Motor neuron (in vitro differentiated cells): ENCODE measurements at places on chromosomes 1 and 21.

- ATAC-seq = peak; percentile 50
Observed at GRCh38 chr1:190479050-190479397, 1.4 kb upstream of the BRINP3 start.

GRCh38 chr1:16402742-16403141, 34.5 kb downstream of the SPATA21 start:
- peak; percentile 23 for ATAC-seq

GRCh38 chr1:23188434-23188884, 19.8 kb upstream of the LUZP1 start:
- no peak for ATAC-seq

DNA sequence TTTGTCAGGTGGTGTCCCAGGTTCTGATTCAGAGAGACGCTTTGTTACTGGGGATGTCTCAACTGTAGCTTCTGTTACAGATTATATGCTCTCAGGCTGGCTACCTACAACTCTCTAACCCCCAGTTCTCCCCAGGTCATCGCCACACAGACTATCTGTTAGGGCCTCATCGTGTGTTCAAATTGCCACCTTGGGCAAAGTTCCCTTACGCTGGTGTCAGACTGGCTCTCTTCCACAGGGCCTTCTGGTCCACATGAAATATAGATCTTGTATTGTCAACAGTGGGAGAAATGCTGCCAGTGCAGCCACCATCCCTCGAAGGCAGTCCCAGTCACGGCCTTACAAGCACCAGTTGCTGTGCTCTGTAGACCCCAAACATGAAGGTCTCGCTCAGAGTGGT, 15.3 kb downstream of the FMO4 start:
- ATAC-seq = no peak

- no peak for ATAC-seq
Observed at GRCh38 chr1:227225715-227226346, 92.5 kb downstream of the CDC42BPA start.

DNA sequence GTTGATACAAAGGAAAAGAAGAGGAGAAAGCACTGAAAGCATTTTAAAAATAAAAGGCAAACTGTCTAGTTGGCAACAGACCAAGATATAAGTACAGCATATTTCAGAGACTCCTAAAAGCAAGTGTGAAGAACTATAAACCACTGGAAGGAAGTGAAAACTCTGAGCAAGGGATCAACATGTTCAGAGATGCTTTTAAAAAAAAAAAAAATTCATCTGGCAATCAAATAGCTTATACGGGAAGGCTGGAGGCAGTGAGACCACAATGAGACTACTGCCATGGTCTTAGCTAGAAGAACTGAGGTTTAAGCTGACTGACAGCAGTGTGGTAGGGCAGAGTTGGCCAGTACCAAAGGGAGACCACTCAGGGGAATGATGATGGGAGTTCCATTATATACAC, 124.3 kb downstream of the VAV3 start:
- no peak for ATAC-seq

DNA sequence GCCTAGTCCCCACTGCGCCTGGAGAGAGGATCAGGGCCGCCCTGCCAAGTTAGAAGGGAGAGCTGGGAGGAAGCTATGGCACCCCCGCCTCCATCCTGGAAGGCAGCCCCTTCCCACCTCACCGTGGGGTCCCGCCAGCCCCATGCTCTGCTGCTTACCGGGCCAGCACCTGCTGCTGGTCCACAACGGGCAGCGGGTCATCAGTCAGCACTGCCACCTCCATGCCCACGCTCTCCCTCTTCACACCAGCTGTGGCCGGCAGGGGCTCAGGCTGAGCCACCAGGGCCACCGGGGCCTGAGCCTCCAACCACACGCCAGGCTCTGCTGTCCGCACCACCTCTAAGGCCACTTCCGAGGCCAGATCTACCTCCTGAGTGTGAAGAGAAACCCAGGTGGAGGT, 23.5 kb upstream of the DDOST start:
- ATAC-seq = no peak

DNA sequence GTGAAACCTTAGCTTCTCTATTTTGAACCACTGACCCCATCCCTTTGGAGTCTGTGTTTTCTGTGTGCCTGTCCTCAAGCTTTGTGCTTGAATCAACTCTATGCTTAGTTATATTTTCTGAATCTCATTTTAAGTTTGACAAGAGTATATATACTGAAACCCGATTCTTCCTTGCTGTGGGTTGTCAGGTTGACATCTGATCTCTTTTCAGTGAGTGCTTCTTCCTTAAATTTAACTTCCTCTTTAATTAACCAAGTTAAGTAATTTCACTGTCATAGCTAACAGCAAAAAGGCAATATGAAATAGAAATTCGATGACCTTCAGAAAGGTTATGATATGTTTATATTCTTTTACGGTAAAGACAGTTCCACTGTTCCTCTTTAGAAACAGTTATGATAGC, 69.4 kb downstream of the C1orf21 start:
- ATAC-seq = no peak

DNA sequence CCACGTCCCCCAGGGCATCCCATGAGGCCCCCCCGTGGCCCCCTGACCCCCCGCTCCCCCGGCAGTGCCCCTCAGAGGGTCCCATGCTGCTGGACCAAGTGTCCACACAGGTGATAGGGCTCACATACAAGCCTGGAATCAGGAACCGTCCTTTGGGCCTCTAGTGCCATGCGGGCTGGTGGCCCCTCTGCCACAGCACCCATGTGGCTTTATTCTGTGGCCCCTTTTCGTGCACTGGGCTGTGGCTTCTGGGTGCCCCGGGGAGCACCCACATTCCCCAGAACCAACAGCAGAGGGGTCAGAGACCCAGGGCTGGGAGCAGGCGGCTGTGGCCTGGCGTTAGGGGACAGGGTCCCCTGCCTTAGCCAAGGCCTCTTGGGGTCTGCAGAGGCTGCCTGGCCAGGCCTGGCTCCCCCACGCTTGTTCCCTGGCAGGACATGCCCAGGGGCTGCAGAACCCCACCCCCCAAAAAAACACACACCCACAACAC, 31.7 kb downstream of the SLC19A1 start:
- no peak for ATAC-seq

DNA sequence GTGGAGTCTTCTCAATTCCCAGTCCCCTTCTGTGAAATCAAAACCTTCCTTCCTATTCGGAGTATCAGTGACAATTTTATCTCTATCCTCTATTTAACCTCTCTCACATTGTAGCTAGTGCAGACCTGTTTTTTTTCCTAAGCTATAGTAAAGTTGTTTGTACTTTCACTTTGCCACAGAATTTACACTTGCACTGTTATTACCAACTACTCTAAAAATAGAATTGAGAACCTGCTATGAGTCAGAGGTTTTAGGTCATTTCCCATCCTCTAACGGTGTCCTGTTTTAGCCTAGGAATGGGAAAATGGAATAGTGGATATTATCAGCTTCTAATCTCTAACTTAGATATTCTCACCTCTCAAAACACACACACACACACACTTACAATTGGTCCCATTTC, 862.7 kb downstream of the NCAM2 start:
- peak; percentile 83 for ATAC-seq

DNA sequence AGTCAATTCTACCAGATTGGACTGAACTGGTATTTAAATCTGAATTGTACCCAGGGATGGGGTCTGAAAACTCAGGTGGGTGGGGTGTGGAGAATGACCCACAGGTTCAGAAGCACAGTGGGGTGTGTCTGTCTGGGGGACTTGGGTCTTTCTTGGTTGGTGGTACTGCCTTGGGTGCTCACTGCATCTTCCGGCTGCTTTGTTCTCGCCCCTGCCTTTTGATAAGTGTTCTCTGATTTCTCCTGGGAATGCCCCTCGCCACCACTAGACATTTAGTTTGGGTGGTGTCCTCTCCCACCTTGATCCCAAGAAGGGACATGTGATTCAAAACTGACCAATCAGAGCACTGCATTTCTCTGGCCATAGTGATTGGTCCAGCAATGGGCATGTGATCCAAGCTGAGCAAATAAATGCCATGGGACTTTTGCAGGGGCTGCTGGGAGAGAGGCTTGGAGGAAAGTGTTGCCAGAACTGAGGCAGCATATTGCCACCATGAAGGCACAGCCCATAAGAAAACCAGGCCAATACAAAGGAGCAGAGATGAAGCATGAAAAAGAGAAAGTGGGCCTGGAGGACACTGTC, 270.5 kb downstream of the NPHP4 start:
- ATAC-seq = no peak

- ATAC-seq = no peak
Observed at GRCh38 chr1:154993572-154994268, at the start of gene LENEP. Gene LENEP (plus strand): TSS chr1:154993586. CDS start chr1:154993608, 22 bp downstream.

- no peak for ATAC-seq
Observed at GRCh38 chr1:214404571-214405213, 123.7 kb downstream of the SMYD2 start.

DNA sequence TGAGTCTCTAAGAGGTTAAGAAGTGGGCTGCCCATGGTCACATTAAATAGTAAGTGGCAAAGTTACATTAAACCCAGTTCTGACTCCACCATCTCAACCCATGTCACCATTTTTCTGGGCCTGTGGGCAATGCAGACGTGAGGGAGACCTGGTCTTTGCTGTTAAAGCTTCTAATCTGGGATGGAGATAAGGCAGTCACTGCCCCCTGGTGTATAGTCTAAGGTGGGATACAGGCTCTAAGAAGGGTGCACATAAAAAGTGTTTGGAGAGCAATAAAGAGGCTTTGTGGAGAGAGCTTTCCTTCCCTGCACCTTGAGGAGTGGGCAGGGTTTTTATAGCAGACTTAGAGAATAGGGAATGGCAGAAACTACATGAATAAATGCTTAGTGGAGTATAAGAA, 141.3 kb downstream of the ROR1 start:
- no peak for ATAC-seq

DNA sequence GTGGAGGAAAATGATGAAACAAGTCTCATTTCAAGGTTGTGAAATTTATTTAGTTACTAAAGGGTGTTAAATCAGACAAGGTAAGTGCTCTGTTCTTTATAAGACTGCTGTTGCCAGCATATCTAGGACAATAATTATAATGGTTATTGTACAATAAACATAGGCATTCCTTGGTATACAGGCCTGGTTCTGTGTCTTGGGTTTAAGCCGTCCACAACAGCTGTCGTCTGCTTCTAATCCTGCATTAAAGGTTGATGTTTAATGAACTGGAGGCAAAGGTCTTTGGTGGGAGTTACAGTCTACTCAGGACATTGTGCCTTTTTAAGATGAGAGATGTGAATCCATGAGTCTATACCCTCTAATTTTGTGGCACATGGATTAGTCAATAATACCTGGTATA, 23.4 kb upstream of the FMO4 start:
- no peak for ATAC-seq

- ATAC-seq = no peak
Observed at GRCh38 chr1:244634546-244634945, 18.4 kb upstream of the DESI2 start.

- no peak for ATAC-seq
Observed at GRCh38 chr1:202272103-202272845, 69.5 kb downstream of the UBE2T start.

GRCh38 chr1:241677201-241677600, 25.1 kb downstream of the WDR64 start:
- ATAC-seq = no peak

DNA sequence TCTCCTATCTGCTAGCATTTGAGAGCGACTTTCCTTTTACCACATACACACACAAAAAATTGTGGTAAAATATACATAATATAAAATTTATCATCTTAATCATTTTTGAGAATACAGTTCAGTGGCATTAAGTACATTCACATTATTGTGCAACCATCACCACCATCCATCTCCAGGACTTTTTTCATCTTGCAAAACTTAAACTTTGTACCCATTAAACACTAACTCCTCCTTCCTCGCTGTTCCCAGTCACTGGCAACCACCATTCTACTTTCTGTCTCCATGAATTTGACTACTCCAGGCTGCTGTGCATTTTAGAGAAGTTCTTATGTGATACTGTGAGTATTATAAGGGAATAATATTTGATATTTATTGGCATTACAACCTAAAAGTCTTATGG, 181.3 kb downstream of the C1orf21 start:
- ATAC-seq = no peak
